ENCODE measurements at places on chromosomes 4 and X. TPM values are rescaled to one million over a fixed set of nuclear protein-coding genes. Genes with fewer than 3 reads are reported as not detected.

The HSFX4 gene
- not detected for total RNA-seq

The SLC6A14 gene
- 0.04 TPM for total RNA-seq

The DGKK gene
- not detected for total RNA-seq

The NEXMIF gene
- total RNA-seq = not detected

The EGFL6 gene
- total RNA-seq = not detected

The KLB gene
- total RNA-seq = 0.08 TPM

Measured in hair follicular keratinocyte (primary cell).